ENCODE measurements at places on chromosomes 11 and 22.
A peak's percentile ranks its signal among the peaks of the same experiment; 100 is the strongest.

DNA sequence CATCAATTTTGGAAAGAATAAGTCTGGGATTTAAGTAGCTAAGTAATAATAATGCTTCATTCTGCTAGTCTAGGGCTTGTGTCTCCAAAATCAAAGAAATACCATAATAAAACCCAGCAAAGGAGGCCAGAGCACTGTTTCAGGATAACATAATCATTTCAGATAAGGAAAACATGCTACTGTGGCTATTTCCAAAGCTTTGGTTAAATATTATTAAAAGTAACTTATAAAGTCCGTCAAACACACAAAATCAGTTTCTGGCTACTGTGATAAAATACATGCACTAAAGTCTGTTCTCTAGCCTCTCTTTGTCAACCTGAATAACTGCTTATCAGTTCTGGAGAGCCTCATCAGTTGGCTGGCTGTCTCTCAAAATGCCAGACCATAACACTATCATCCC, 1.5 kb upstream of the OR6T1 start:
- no peak for DNase-seq

DNA sequence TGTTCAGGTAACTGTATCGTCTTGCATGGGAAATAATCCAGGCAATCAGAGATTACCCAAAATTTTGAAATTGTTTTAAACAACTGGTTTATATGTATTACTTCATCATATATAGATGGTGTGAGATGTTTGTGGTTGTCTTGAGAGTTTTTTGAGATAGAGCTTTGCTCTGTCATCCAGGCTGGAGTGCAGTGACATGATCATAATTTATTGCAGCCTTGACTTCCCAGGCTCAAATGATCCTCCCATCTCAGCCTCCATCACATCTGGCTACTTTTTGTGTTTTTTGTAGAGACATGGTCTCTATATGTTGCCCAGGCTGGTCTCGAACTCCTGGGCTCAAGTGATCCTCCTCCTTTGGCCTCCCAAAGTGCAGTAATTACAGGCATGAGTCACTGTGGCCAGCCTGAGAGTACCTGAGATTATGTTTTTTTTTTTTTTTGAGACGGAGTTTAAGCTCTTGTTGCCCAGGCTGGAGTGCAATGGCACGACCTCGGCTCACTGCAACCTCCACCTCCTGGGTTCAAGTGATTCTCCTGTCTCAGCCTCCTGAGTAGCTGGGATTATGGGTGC, 11.5 kb downstream of the CTNND1 start:
- no peak for DNase-seq

DNA sequence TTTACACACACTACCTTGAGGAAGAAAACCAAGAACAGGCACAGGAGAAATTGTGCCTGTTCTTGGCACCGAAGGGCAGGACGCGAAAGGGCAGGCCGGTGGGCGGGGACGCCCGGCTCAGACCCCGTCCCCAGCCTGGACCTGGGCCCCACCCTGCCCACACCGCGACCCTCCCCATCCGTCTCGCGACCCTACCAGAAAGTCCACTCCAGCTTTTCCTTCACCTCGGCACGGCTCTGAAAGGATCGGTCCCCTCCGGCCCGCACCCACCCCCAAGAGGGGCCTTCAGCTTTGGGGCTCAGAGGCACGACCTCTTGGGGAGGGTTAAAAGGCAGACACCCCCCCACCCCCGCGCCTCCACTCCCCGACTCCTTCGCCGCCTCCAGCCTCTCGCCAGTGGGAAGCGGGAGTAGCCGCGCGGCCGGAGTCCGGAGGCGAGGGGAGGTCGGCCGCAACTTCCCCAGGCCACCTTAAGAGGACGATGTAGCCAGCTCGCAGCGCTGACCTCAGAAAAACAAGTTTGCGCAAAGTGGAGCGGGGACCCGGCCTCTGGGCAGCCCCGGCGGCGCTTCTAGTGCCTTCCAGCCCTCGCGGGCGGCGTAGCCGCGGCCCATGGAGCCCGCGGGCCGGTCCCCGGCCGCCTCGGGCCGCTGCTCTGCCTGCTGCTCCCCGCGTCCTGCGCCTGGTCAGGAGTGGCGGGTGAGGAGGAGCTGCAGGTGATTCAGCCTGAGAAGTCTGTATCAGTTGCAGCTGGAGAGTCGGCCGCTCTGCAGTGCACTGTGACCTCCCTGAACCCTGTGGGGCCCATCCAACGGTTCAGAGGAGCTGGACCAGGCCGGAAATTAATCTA, 4.4 kb downstream of the SEC14L6 start:
- DNase-seq, result peak; percentile 45

DNA sequence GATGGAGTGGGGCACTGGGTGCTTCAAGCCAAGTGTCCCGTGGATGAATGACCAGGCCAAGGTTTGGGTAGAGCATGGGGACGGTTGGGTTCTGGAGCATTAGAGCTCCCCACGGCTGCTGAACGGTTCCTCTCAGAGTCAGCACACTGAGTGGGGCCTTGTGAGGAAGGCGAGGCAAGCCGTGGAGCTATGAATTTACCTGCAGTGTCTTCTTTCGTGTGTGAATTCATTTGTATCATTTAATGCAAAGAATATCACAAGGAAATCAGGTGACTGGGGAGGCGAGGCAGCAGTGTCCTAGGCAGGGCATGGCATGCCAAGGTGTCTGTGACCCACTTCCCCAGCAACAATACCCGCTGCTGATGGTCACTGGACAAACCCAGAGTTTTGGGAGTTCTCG, 343.5 kb upstream of the B3GAT1 start:
- no peak for DNase-seq

DNA sequence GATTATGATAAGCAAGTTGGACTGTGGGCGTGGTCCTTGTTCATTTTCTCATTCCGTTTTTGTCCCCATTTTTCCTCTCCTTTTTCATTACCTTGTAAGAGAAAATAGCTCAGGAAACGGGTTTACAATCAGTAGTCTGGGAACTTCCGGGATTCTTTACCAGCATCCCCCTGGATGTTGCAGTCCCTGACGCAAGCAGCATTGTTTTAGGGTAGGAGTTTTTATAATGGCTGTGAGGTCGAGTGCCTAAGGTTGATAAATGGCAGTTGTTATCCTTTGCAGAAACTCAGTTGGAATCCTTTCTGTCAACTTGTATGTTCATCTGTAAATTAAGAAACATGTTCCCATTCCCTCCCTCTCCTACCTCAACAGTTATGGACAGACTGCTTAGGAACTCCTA, 68.3 kb downstream of the ARHGEF12 start:
- no peak for DNase-seq

DNA sequence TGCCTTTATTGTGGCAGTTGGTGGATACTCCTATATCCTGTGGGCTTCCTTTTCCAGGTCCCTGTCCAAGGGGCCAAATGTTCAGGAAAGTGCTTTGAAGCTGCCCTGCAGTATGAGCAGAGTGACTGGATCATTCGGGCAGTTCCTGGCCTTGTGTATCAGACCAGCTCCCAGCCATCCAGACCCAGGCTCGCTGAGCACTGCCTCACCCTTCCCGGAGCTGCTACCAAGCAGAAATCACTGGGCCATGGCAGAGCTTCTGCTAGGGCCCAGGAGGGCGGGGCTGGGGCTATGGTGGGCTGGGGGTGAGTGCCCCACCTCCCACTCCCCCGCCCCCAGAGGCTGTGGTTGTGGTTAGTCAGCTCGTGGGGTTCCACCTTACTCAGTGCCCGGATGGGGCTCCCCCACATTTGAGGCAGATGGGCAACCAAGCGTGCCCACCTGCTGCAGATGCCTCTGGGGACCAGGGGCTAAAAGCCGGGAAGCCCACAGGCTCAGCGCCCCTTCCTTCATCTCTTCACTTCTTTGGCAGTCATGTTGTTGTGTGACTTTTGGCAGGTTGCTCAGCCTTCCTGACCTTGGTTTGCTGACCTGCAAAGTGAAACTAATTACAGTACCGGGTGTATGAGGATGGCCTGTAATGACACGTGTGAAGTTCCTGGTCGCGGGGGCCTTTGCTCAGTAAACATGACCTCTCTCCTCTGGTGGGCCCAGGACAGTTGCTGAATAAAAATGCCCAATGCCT, 2.1 kb upstream of the LRRC32 start:
- no peak for DNase-seq

GRCh38 chr11:34182921-34183685, 77.7 kb downstream of the NAT10 start:
- DNase-seq, result no peak

- DNase-seq, result no peak
Observed at GRCh38 chr11:71190551-71190950, 61.8 kb downstream of the SHANK2 start.

GRCh38 chr11:95547186-95547585, 242.4 kb downstream of the FAM76B start:
- DNase-seq, result no peak

GRCh38 chr22:28943501-28943879, 60.1 kb downstream of the ZNRF3 start:
- no peak for DNase-seq

DNA sequence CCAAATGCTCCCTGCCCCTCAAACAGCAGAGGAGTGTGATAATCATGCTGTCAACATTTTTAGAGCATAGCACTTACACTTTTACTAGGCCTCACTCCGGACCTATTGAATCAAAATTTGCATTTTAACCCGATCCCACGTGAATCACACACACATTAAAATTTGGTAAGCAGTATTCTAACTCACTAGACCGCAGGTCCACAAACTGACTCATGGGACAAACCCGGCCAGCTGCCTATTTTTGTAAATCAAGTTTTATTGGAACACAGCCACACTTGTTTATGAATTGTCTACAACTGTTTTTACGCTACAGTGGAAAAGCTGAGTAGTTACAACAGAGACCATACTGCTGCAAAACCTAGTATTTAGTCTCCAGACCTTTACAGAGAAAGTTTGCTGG, 43.3 kb downstream of the SNX19 start:
- no peak for DNase-seq

GRCh38 chr11:64206457-64207255, at the start of gene FERMT3:
Gene FERMT3, plus strand, starts transcription at chr11:64206721. Its CDS starts 644 bp downstream, at chr11:64207365.
- peak; percentile 37 for DNase-seq

DNA sequence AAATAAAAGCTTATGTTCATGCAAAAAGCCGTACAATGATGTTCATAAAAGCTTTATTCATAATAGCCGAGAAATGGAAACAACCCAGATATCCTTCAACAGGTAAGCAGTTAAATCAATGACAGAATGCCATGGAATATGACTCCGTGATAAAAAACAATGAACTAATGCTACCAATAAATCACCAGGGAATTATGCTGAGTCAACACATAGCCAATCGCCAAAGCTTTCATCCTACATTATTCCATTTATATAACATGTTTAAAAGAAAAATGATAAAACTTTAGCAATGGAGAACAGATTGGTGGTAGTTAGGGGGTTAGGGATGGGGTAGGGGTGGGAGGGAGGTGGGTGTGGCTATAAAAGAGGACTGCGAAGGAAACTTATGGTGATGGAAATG, 356.4 kb downstream of the TENM4 start:
- DNase-seq, result no peak

Data from right hindlimb (tissue), 1 donor.